ENCODE measurements at places on chromosomes 12 and 14.

DNA sequence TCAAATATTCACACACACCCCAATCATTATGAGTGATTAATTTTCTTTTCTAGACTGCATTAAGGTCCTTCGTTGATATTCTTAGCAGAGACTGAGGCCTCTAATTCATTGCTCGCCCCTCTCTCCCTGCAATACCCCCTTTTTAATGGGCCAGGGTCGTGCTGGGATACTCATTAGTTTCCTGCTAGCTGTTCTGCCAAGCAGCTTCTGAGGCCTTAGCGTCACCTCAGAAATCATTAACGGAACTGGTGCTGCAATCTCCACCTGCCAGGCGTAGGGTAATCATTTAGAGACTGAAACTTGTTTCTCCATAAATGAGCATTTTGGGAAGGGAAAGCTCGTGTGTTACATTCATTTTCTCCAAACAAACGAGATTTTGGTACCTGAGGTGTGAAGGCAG is 1054.7 kb downstream of the GALC start:
- DNase-seq, result no peak

DNA sequence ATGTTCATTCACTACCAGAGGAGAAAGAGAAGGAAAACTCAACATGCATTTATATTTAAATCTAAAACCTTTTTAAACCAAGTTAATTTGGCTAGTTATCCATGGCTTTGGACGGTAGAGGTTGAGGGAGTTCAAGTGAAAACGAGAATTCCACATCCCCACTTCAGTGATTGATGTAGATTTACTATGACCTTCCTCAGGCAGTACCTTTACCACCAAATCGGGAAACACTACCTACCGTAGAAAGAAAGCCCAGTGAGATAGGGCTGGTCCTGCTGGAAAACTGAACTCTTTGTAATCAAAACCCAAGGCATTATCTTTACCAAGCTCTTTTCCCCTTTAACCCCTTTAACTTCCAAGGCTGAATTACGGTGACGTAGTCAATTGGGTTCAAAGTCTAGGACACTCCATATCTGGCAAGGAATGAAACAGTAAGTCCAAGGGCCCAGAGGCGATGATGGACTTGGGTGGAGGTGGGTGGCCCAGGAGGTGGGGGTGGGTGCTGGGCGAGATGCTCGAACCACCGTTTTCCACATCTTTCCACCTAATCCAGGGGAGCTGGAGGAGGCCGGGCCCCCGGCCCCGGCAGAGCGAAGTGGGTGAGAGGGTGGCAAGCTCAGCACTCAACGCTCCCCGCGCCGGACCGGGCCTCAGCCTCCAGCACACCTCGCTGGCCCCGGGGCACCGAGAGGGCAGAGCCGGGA is 618 bp downstream of the SEC23A start:
- no peak for DNase-seq

DNA sequence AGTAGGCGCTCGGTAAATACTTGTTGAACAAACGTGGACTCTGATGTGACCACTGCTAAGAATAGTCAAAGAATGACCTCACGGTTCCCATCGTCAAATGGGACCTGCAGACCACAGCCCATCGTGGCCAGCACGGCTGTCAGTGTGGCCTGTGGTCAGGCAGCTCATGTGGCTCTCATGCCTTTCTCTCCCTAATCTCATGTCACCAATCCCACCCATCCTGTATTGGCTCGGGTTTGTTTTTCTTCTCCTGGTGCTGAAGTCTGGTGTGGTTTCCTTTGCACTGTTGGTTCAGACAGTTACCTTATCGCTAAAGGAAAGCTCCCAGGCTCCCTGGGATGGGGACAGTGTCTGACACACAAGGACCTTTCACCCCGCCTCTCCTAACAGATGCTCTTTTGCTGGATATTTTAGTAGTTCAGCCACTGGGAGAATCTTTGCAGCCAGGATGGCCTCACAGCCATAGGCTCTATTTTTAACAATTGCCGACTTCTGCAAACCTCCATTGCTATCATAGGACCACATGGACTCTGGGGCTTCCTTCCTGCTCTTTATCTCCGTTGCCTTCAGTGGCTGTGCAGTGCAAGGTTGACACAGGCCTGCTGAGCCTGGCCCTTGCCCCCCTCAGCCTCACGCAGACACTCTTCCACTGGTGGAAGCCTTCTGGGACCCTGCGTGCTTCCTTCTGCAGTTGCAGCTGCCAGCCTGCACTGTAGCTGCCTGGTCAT is 293.1 kb upstream of the FKBP4 start:
- DNase-seq, result no peak

GRCh38 chr12:3242199-3242863 is 165.2 kb downstream of the TSPAN9 start:
- DNase-seq, result no peak

- DNase-seq, result no peak
Observed at GRCh38 chr12:81224626-81225025, 146.7 kb downstream of the ACSS3 start.

DNA sequence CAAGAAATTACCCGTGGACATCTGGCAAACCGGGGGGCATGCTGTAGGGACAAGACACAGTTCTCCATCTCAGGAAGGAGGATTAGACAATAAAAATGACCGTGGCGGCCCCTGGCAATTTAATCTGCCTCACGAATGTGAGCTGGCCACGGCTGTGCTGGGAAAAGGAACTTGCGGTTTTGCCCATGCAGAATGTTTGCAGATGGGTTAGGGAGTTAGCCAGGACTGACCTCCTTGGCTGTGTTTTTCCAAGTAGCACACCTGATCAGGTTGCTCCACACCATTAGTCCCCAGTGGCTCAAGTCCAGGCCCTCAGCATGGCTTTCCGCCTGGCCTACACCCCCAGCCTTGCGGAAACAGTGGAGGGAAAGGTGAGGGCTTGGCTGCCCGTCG is 20.8 kb downstream of the TPCN1 start:
- DNase-seq, result no peak

DNA sequence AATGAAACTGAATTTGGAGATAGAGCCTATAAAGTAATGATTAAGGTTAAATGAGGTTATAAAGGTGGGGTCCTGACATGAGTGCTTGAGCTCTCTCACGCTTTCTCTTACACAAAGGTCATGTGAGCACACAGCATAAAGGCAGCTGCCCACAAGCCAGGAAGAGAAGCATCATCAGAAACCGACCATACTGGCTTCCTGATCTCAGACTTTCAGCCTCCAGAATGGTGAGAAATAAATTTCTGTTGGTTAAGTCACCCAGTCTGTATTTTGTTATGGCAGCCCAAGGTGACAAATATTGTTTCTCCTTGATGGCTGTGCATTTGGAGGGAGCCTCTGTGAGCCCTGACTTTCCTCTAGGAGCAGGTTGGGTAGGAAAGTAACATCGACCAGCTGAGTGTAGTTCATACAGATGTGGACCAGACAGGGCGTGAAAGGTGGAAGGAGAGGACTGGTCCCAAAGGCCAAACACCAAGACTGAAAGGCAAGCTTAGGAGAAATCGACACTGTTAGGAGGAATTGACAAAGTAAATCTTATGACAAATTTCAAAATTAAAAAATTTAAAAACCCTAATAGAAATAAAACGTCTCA is 97.6 kb upstream of the SLC38A2 start:
- DNase-seq, result no peak

DNA sequence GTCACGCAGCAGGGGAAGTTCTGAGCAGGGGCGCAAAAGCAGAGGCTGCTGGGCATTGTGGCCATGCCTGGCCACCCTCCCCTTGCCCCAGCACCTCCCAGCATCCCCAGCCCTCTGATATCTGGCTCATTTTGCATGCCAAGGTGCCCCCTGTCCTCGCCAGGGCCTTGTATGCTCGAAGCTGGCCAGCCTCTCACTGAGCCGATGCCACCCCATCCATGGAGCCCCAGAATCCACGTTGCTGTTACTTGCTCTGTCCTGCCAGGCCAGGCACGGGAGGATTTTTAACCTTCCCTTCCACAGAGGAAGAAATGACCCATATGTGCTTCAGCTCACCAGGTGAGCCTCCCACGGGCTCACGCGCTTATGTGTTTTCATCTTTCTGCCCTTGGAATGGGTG is 413.4 kb downstream of the BCL11B start:
- no peak for DNase-seq

DNA sequence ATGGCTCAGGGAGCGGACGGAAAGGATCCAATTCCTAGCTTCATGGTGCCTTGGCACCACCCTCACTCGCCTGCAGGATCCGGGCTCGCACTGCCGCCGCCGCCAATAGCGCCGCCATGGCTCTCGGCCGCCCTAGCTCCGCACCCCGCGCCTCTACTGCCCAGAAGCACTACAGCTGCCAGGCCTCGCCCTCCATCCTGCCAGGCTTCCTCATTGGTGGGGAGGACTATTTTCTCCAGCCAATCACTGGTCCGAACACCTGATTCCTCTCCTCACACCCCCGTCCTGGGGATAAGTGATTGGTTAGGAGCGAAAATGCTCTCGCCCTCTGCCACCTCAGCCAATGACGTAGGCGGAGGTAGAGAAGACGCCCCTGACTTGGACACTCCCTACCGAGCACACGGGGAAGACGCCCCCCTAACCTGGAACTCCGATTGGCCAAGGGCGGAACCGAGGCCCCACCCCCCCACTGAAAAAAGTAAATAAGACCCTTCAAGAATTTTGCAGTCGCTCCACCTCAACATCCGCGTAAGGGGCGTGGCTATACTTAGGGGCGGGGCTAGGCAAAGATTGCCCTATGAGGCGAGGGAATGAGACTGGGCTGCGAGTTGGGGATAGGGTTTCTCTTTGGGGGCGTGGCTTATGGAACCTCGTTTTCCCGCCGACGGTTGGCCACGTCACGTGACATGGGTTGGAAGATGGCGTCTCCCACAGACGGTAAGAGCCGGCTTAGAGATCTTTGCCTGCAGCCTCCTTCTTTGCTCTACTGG is at the start of the genes ALDH6A1 and LIN52:
TSS of gene ALDH6A1 (minus strand) at position 177 of the 770 bp plus-strand sequence. CDS start at position 118, 59 bp downstream.
TSS of gene LIN52 (plus strand) at position 680 of the 770 bp plus-strand sequence. CDS start at position 699, 19 bp downstream.
- DNase-seq, result peak; percentile 99

GRCh38 chr12:52496590-52497071 is 3.6 kb upstream of the KRT6A start:
- DNase-seq, result no peak

DNA sequence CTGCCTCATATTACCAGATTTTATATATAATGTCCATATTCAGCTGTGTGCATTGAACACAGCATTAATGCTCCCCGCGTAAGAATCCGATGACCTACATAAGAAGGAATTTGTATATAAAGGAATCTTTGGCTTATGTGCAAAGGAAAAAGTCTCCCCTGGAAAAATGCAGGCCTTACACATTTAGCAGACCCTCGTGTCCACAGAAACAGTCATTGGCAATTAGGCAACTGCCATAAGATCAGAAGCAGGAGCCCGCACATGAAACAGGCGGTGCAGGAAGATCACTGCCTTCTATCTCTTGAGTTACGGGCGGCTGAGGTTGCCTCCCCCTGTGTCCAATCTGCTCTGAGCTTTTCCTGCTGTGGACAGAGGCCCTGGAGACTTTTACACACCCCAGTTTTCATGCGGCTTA is 63.2 kb upstream of the RFX4 start:
- no peak for DNase-seq

GRCh38 chr12:6603095-6603567 is 4.0 kb downstream of the CHD4 start:
- no peak for DNase-seq

GRCh38 chr12:15186597-15186996 is 34.6 kb downstream of the RERG start:
- no peak for DNase-seq

DNA sequence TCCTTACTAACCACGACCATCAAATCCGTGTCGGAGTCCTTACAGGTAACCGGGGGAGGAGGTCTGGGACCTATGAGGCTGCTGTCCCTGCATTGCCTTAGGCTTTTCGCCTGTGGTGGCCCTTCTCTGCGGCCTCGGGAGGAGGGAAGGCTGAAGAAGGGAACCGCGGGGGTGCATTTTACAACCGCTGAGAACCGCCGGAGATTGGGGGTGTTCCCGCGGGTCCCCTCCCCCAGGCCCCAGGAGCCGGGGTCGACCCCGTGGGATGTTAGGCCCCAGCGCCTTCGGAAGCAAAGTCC is 549 bp downstream of the GPHN start:
- DNase-seq, result no peak

DNA sequence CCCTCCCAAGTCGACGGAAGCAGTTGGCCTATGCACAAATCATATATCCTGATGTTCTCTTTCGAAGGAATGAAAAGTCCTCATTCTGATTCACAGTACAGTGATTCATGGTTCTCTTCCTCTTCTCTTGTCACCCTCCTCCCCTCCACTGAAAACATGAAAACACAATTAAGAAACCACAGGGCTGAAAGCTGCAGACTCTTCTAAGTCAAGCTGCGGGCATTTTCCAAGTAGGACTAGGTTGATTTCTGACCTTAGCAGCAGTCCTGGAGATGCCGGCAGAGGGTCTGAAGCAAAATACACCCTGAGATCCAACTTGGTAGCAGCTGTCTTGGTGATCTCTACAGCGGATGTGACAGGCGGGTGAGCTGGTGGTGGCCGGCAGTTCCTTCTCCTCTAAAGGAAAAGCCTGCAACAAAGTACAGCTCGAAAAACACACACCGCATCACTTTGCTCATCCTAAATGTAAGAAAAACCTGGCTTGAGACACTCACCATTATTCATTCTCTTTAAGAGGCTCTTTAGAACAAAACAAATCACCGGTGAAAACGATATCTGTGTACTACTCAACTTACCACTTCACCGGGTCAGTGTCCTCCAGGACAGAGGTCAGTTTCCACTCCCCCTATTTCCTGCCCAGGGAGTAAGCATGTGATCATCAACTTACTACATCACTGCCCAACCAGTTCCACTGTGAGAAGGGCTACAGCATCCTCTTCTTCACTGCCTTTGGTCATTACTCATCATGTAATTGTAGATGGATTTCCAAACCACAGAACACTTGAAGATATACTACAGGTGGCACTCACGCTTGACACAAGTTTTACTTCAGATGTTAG is 6.0 kb downstream of the TMCC3 start:
- no peak for DNase-seq

DNA sequence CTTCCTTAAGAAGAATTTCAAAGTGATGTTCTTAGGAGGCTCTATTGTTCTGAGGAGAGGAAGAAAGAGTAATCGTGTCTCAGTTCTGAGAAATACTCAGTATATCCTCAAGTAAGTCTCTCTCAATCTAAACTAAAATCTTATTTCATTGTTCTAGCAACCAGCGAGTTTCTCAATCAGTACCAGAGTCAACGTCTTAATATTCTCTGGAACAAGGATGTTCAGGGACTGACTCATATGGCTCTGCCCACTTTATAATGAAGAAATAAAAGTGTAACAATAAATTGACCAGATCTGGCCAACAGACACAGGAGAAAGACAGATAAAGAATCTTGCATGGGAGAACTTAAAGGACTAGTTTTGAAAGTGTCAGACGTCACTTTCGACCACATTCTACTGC is 469.8 kb upstream of the FLRT2 start:
- no peak for DNase-seq

DNA sequence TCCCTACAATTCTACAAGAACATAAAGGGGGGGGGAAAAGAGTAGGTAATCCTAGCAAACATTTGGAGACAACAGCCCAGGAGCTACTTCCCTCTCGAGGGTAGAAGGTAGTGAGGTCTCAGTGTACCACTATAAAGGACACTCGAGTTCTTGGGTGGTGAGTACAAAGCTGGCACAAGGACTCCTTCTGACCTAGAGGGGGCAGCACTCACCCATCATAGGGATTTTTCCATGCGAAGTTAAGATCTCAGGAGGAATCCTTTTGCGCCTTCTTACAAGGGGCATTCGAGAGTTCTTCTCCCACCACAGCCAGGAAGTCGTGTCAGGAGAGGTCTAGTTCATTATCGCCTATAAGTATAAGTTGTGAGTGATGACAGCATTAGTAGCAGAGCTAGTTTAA is 200.2 kb upstream of the RBM19 start:
- DNase-seq, result no peak

Data from omental fat pad (tissue), 4 donors.